ENCODE measurements at places on chromosomes 3 and 15.
A peak's percentile ranks its signal among the peaks of the same experiment; 100 is the strongest.

- DNase-seq: no peak
Measured at GRCh38 chr15:96882121-96882772, 551.7 kb downstream of the NR2F2 start.

- no peak for DNase-seq
Measured at GRCh38 chr15:63318344-63318743, 40.9 kb downstream of the APH1B start.

DNA sequence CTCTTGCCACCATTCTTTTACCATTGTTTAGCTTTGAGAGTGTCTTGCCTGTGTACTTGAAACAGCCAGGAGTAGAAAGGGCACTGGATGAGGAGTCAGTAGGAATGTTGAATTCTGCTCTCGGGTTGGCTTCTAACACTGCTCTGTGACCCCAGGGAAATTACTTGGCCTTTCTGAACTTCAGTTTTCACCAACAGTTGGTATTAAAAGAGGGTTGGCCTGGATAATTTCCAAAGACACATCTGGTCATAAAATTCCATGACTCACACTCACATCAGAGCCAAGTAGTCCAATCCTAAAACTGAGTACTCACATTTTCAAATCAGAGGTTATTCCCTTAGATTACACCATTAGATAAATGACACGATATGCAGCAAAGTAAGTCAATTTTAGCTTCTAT lies 141.6 kb downstream of the ECT2 start:
- DNase-seq: no peak

- no peak for DNase-seq
Measured at GRCh38 chr3:156474560-156475389, 80.1 kb downstream of the SSR3 start.

DNA sequence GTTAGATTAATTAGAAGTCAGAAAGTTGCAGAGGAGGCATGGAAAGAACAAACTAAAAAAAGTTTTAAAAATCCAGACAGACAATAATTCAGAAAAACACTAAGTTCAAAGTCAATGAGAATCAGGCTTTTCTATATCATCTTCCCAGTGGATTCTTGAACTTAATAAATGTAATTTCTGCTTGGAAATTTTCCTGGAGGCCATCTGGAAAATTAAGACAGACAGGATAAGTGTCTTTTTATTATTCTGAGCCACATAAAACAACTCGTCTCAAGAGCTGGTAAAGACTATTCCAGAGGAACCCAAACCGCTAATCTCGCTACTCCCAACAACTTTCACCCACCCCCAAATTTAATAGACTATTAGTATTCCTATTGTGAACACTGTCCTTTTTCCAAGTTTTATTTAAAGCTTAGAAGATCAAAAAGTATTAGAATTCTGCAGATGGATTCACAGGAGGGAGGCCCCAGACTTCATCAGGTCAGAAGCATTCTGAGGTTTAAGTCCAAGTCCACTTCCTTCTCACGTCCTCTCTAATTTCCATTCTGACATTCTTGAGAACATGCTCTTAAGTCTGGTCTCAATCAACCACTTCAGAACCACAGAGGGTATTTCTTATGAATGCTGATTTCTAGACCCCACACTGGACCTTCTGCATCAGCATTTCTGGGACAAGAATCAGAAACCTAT lies 61.3 kb downstream of the ERC2 start:
- DNase-seq: no peak

DNA sequence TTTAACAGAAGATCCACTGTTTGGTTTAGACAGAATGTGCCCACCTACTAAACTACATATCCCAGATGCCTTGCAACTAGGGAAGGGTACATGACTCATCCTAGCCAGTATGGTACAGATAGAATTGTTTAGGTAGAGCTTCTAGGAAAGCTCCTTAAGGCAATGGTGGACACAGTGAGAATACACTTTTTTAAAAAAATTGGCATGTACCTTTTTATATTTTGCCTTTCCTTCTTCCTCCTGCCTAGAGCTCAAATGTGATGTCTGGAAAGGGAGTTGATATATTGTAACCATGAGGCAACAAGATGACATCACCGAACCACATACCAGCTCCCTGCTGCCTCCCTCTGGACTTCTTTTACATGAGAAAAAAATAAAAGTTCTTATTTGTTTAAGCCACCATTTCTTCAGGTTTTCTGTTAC lies 14.4 kb upstream of the C3orf80 start:
- peak; percentile 59 for DNase-seq

DNA sequence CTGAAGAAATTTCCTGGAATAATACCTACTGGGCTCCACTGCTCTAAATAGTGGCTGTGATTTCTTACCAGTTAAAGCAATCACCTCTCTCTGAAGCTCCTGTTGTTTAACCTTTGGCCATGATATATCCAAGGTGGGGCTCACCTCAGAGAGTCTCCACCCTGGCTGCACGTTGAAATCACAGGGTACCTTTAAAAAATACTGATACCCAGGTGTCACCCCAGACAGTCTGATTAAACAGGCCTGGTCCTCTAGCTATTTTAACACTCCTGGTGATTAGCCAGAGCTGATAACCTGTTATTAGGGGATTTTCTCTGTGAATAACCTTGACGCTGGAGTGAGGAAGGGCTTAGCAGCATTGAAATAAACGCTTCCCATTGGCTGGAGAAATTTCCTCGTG lies 22.3 kb upstream of the ZBTB38 start:
- no peak for DNase-seq
